ENCODE measurements at places on chromosomes 1 and 21.

- no peak for DNase-seq
Observed at GRCh38 chr1:232293361-232293760, 336.6 kb downstream of the SIPA1L2 start.

- no peak for DNase-seq
Observed at GRCh38 chr1:11592752-11593151, 61.5 kb downstream of the FBXO2 start.

- DNase-seq = no peak
Observed at GRCh38 chr1:152505083-152505482, 5.5 kb upstream of the LCE5A start.

- no peak for DNase-seq
Observed at GRCh38 chr1:110403805-110404204, 3.7 kb downstream of the LAMTOR5 start.

GRCh38 chr1:118396829-118397495, 211.9 kb upstream of the SPAG17 start:
- DNase-seq = no peak

DNA sequence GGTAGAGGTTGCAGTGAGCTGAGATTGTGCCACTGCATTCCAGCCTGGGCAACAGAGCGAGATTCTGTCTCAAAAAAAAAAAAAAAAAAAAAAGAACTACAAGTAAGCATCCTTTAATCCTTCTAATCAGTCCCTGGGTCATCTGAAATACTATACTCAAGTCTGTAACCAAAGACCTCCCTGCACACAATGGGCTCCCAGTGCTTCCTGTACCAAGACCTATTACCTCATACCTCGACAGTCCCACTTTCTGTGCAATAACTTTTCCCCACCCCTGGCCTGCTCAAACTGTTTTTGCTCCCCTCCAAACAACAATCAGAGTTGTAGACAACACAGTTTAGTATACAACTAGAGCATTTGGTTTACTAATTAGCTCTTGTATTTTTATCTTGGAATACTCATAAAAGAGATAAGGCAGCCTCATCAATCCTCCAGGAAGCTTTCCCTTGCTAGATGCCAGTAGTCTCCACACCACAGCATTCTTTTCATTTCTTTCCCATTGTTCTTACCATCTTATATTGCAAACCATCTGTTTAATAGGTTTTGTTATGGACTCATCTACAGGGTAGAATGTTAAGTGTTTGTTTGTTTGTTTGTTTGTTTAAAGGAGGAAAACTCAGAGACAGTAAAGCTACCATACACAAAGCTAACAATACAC, 19.2 kb upstream of the RLF start:
- DNase-seq = no peak

DNA sequence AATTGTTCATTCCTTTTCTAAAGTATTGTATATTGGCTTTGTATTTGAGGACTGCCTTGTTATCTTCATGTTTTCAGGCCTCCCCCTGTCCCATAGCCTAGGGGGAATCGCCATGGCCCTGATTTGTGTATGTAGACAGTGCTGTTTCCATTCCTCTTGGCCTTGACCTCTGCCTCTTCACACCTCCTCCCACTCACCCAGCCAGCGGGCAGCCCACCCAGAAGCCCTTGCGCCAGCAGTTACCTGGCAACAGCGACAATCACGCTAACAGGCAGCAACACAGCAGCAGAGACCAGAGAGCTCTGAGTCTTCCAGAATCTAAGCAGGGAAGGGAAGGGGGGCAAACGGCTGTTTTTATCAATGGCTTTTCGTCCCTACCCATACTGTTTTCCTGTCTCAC, 50.0 kb upstream of the NPL start:
- no peak for DNase-seq

- no peak for DNase-seq
Observed at GRCh38 chr1:6035303-6035702, 10.4 kb upstream of the KCNAB2 start.

GRCh38 chr1:159068886-159069285, 7.7 kb downstream of the AIM2 start:
- DNase-seq = no peak

- DNase-seq = no peak
Observed at GRCh38 chr1:209607795-209608178, 24.3 kb downstream of the CAMK1G start.

- DNase-seq = no peak
Observed at GRCh38 chr1:87864676-87865075, 536.0 kb downstream of the LMO4 start.

DNA sequence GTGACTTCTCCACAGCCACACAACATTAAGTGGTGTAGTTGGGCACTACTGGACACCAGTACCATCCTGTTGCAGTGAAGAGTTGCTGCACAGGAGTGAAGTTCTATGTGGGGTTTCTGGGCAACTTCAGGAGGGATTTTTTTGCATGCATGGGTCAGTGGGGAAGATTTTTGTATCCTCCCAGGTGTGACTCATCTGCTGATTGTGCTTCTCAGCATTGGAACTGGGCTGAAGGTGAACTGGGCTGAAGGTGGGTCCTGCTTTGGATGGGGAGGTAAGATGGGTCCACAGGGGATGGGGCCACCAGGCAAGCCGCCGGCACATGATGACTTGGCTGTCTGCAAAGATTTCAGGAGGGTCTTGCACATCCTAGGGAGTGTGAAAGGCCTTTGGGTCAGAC, 2.6 kb downstream of the SERINC2 start:
- no peak for DNase-seq

- DNase-seq = no peak
Observed at GRCh38 chr21:36542312-36543101, 62.6 kb upstream of the CLDN14 start.

- peak; percentile 82 for DNase-seq
Observed at GRCh38 chr1:84506002-84506728, at the start of the genes GNG5 and SPATA1. Gene GNG5, minus strand, starts transcription at chr1:84506581. Its CDS starts 490 bp downstream, at chr1:84506091. Gene SPATA1, plus strand, starts transcription at chr1:84506386. Its CDS starts 9,974 bp downstream, at chr1:84516360.

GRCh38 chr1:17883136-17883535, 128.0 kb downstream of the ACTL8 start:
- no peak for DNase-seq

- no peak for DNase-seq
Observed at GRCh38 chr1:55816456-55817426, 601.6 kb upstream of the USP24 start.

DNA sequence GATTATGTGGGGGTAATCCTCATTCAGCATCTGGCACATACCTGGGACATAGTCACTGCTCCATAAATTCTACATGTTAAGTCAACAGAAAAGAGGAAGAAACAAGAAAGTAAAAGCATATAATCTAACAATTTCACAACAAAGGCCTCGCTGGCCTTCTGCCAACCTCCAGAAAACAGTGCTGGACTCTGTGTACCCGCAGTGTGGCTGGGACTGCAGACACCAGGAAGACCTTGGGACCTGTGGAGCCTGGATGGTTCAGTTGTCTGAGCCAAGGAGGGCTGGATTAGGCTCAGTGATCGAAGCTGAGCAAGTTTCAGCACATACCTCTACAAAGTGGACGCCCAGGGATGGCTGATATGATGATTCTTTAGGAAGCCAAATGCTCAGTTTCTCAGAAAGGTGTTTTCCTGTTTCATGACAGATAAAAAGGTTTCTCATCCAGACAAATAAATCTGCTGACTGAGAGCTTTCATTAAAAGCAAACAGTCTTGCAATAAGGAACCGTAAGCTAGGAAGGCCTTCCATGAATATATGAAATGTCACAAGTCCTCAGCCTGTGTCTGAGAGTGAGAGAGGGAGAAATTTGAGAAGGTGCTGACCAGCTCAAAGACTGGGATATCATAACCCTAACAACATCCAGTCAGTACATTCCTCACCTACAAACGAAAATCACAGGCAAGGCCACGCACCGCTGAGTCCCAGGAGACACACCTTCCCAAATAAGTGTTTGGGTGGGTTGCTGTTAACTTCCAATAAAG, 48.4 kb downstream of the CAPZB start:
- no peak for DNase-seq

GRCh38 chr1:3669421-3669821, 17.1 kb downstream of the TP73 start:
- no peak for DNase-seq

- DNase-seq = no peak
Observed at GRCh38 chr1:25148673-25149300, 83.5 kb downstream of the SYF2 start.

DNA sequence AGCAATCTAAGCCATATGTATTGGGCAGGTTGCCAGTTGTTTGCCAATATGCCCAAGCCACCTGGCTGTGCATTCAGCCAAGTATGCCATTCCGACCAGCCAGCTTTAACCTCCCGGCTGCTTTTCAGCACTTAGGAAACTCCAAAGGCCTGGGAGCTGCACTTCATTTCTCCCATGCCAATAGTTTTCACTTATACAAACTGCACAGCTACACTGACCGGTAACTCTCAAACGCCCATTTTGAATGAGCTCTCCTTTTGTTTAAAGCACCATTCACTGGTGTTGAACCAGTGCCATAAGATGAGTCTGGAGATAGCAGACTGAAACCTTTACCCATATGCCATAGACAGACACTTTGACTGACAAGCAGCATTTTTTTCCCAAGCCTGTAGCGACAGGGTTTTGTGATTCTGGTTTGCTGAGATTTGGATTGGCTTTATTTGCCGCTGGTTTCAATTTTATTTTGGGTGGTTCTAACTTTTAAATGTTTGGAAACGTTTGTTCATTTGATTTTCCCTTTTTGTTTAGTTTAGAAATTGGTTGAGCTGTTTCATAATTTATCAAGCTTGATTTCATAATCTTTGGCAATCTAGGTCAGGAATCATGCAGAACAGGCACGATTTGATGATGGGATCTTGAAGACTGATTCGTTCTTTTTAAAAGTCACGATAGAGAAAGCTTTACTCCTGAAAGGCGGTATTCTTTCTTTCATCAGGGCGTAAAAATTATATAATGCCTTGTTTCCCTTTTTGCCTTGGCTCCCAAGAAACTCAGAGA, 144.6 kb downstream of the NFIA start:
- DNase-seq = no peak

GRCh38 chr21:40512590-40512989, 334.4 kb downstream of the DSCAM start:
- DNase-seq = no peak

All from esophagus squamous epithelium (tissue), 5 donors.